Breast epithelium (tissue), 4 donors: ENCODE measurements at places on chromosomes 7 and 10. TPM values are rescaled to one million over a fixed set of nuclear protein-coding genes. Genes with fewer than 3 reads are reported as not detected.

The EVX1 gene
- not detected for total RNA-seq

DNA sequence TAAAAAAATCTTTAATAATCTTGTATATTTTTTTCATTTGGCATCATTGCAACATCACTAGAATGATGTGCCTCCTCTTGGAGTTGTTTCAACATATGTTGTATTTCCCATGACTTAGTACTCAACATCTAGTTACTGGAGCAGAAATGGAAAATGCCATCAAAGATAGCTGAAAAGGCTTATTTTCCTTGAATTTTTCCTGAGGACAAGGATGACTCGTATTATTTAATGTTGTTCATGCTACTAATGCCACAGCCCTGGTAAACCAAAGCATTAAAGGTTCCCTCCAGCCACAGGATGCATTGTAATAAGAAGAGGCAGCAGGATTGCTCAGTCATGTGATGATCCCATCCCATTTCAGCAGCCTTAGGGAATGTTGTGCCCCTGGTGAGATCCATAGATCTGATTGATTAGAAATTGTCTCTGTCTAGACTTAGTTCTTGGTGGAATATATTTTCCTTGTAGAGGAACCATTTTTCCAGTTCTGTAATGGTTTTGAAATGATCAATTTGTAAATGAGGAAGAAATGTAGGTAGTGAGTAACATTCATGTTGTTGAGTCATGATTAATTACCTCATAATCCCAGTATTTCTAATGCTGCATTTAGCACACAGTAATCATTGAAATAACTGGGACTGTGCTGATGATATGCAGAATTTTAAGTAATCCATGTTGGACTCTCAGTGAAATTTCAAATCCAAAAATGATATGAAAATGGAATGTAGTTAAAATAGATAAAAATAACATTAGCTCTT lies 91.3 kb upstream of the SMIM30 start:
- H3K36me3 ChIP-seq: no peaks in the 10 kb centered on the region
- H3K27me3 ChIP-seq: no peaks in the 10 kb centered on the region
- H3K4me1 ChIP-seq: no peaks in the 10 kb centered on the region
- H3K27ac ChIP-seq: no peak overlapping the region
- DNase-seq: no peak

- H3K36me3 ChIP-seq: no peaks in the 10 kb centered on the region
- H3K27me3 ChIP-seq: no peaks in the 10 kb centered on the region
- peak; percentile 43 for DNase-seq
- peak overlapping the region; percentile 55 for H3K27ac ChIP-seq
These were observed 10.1 kb downstream of the AQP1 start for GRCh38 chr7:30921540-30922401.

GRCh38 chr7:107318523-107319160 lies 149.8 kb downstream of the HBP1 start:
- H3K4me1 ChIP-seq: no peaks in the 10 kb centered on the region
- DNase-seq: no peak
- no peak overlapping the region for H3K4me3 ChIP-seq
